AG08395 (cell line): ENCODE measurements at places on chromosomes 4 and X.
A peak's percentile ranks its signal among the peaks of the same experiment; 100 is the strongest.

DNA sequence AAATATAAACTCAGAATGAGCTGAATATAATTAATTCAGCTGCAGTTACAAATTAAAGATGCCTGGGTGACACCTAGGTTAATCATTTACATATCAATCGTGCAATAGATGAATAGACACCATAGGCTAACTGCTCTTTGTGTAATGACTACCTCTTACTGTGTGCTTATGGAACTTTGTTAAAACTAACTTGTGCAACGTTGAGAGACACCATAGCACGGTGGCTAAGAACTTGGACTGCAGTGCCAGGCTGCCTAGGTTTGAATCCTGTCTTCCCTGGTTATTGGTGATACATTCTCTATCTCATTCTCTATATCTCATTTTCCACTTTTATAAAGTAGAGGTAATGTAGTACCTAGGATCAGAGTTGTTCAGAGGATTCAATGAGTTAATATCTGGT lies 46.9 kb downstream of the SMAD1 start:
- no peak for DNase-seq

DNA sequence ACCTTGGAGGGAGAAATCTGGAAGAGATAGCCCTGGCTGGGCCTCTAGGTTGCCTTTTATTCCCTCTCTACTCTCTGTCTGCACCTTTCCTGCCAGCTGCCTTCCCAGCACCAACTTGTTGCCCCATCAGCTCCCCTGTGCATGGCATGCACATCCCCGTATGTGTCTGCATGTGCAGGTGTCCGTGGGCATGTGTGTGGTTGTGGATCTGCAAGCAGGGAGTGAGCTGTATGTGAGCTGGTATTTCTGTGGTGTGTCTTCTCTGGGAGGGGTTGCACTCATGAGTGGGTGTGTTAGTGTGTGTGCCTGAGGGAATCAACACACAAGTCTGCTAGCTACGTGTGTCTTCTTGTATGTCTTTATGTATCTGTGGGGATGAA lies 9.9 kb downstream of the L1CAM start:
- DNase-seq: no peak

DNA sequence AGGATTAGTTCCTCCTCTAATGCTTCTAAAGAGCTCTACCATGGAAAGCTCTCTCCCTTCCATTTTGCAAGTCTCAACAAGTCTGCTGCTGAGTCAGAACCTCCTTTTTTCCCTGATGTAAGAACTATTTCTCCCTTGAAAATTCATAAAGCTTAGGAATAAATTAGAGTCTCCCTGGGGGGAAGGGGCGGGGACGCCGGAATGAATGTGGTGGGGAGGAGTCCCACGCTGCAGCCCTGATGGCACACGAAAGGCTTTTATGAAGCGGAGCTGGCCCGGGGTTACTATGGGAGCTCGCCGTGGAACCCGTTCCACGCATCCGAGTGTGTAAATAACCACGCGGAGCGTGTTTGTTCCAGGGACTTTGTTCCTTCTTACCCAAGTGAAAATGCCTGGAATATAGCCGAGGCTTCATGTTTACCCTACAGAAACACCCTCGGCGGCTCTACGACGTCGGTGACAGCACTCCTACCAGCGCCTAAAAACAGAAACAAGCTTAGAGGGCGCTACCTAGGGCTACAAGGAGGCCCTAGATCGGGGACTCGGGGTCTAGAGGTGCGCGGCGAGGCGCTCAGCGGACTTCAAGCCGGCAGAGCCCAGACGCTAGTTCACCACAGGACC lies 923 bp upstream of the CPEB2 start:
- DNase-seq: peak; percentile 76

GRCh38 chr4:90780193-90780592 lies 653.0 kb downstream of the CCSER1 start:
- no peak for DNase-seq

GRCh38 chrX:41728125-41728524 lies 4.1 kb downstream of the GPR82 start:
- no peak for DNase-seq

GRCh38 chr4:168648494-168648893 lies 151.6 kb downstream of the PALLD start:
- DNase-seq: no peak

DNA sequence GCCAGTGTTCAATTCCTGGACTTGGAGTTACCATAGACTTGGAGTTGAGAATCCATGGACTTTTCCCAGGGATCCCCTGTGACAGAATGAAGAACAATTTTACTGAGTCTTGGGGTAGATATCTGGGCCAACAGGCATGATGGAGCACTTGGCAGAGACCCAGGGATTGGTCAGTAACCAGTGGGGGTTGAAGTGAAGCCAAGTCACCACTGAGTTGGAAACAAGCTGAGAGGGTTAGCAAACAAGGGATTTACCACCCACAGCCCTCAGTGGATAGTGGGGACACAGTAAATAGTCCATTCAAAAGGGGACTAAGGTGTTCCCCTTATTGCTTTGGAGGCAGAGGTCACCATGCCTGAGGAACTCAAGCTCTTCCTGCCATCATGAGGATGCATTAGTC lies 281.7 kb downstream of the PPP1R2C start:
- no peak for DNase-seq

DNA sequence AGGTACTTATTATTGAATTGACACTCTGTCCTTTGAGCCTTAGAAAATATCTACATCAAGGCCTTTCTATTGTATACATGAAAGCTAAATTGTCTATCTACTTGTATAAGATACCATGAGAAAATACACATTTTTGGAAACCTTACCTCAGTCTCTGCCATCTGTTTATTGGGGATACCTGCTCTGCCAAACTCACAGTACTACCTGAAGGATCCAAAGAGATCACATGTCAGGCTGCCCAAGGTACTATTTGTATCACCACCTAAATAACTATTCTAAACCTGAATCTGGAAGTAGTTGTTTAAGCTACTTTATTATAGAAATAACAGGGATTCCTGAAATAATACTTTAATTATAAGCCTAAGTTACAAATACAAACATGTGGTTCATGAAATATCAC lies 126.2 kb downstream of the PALLD start:
- no peak for DNase-seq

- DNase-seq: no peak
Observed at GRCh38 chr4:74948236-74948635, 15.3 kb downstream of the PARM1 start.

GRCh38 chr4:71110499-71110898 lies 117.0 kb downstream of the DCK start:
- DNase-seq: no peak

DNA sequence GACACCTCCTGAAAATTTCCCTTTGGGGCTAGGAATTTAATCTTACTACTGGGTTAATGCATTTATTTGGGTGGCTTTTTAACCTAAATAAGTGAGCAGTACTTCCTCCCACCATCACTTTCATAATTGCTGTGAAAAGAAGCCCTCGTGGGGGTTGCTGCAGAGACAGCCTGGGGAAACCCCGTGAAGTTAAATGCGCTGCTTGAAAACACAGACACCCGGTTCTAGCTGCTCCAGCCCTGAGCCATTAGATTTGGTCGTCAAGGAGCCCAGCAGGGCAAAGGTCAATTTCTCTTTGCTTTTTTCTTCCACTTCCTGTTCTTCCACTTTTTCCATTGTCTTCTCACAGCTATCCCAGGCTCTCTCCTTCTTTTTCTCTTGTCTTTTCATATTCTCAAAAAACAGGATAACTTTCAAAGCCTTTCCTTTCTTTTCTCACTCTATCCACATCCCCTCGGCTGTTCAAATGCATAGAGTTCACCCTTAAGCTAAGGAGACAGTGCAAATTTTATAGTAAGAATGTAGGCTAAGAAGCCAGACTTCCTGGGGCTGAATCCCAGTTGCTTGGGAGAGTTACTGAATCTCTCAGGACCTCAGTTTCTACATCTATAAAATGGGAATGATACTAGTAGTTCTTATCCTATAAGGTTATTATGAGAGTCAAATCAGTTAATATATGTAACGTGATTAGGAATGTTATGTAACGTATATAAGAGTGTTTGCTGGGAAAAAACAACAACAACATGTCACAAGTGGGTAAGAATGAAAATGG lies 91.5 kb upstream of the ZNF827 start:
- DNase-seq: no peak

GRCh38 chr4:76802236-76803021 lies 95.5 kb downstream of the SOWAHB start:
- DNase-seq: peak; percentile 25

DNA sequence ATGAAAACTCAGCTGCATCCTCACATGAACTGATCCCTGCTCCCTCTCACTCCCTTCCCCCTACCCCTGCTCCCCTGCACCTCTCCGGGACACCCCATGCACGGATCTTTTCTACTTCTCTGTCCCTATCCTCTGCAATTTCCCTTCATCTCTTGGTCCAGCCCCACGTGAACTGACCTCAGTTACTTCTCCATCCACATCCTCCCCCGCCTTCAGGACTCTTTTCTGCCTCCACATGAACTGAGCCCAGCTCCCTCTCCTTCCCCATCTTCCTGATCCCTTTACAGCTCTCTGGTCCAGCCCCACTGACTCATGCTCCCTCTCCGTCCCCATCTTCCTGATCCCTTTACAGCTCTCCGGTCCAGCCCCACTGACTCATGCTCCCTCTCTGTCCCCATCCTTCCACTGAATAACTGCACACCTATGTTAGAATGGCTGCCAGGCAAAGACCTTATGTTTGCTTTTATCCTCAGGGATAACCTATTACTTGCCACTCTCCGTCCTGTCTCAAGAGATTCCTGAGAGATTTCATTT lies 5.6 kb downstream of the CETN2 start:
- DNase-seq: no peak

- DNase-seq: no peak
Observed at GRCh38 chr4:31234901-31235300, 514.7 kb downstream of the PCDH7 start.

GRCh38 chrX:980587-981235 lies 231.7 kb downstream of the CRLF2 start:
- no peak for DNase-seq
